ENCODE measurements at places on chromosomes 5 and 9. TPM values are rescaled to one million over a fixed set of nuclear protein-coding genes. Genes with fewer than 3 reads are reported as not detected.

GRCh38 chr5:135046661-135047346 is 12.8 kb upstream of the PITX1 start:
- no peak overlapping the region for H3K27ac ChIP-seq
- peaks cover 3% of the 10 kb centered on the region for H3K27me3 ChIP-seq
- H3K4me3 ChIP-seq: no peak overlapping the region
- no peak for DNase-seq
- H3K4me1 ChIP-seq: no peaks in the 10 kb centered on the region

Gene LRRC19
- 102 TPM for total RNA-seq

Gene NNT
- total RNA-seq: 55.4 TPM

- no peaks in the 10 kb centered on the region for H3K4me1 ChIP-seq
- H3K27me3 ChIP-seq: no peaks in the 10 kb centered on the region
- H3K36me3 ChIP-seq: no peaks in the 10 kb centered on the region
- H3K4me3 ChIP-seq: no peak overlapping the region
- DNase-seq: no peak
These were observed 100.4 kb upstream of the CLINT1 start for GRCh38 chr5:157959370-157959769.

DNA sequence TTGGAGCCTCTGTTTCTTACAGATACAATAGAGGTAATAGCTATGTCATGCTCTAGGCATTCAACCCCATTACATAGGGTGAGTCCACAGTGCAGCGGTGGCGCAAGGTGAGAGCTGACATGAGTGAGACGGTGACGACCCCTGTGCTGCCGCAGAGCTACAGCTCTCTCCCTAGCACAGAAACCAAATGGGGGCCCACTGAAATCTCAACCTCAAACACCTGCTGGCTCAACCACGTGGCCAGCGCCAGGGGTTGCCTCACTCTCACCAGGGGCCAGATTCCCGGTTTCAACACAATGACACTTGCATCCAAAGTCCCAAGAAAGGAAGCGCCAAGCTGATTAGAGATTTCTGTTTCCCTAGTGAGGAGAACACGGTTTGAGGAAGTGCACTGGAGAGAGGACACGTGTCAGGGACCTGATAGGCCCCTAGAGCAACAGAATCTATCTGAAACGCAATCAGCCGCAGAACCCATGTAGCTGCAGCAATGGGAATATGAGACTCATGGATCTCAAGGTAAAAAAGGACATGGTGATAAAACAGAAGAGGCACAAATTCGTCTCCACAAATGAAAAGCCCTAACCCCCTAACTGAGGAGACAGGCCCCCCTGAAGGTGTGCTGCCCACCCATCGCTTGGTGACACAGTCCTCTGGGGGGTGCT is 114.3 kb downstream of the CRB2 start:
- peaks cover 6% of the 10 kb centered on the region for H3K4me1 ChIP-seq
- H3K36me3 ChIP-seq: no peaks in the 10 kb centered on the region
- no peaks in the 10 kb centered on the region for H3K27me3 ChIP-seq
- no peak overlapping the region for H3K27ac ChIP-seq
- no peak overlapping the region for H3K4me3 ChIP-seq

Gene PCDHB13
- total RNA-seq: 0.83 TPM

Gene INSYN2B
- not detected for total RNA-seq

GRCh38 chr5:159091065-159091464 is 8.7 kb downstream of the EBF1 start:
- H3K4me3 ChIP-seq: no peak overlapping the region
- H3K27ac ChIP-seq: no peak overlapping the region
- no peaks in the 10 kb centered on the region for H3K27me3 ChIP-seq
- no peaks in the 10 kb centered on the region for H3K36me3 ChIP-seq
- no peak for DNase-seq
- H3K4me1 ChIP-seq: no peaks in the 10 kb centered on the region

Gene WNT8A
- not detected for total RNA-seq

DNA sequence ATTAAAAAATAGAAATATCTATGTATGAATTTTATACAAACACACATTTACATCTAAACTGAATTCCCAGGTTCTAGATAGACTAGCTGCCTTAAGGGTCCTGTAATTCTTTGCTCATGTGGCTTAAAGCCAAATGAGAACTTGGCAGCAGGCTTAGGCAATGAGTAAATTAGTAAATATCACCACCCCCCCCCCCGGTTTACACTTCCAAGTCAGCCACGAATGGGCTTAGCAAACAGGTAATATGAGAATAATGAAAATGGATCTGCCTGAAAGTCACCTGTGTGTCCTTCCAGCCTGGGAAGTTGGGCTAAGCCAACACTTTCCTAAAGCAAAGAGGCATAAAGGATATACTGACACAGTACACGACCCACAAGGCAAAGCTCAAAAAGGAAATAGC is 108.6 kb downstream of the KLHL3 start:
- H3K27ac ChIP-seq: no peak overlapping the region
- DNase-seq: no peak
- H3K27me3 ChIP-seq: no peaks in the 10 kb centered on the region
- no peak overlapping the region for H3K4me3 ChIP-seq

DNA sequence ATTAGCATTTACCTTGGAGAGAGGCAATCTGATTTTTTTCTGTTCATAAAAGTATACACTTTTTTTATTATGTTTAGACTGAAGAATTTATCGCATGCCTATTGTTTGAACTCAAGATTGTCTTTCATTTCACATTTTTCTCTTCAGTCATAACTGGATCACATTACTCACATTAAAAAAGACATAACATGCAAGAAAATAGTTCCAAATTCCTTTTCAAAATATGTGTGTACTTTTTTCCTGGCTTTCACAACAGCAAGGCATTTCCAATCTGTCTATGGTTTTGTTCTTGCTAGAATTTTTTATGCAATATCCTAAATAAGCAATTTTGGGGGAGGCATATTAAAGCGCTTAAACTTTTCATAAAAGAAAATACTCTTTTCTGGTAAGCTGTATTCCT is 21.2 kb downstream of the FTMT start:
- no peaks in the 10 kb centered on the region for H3K4me1 ChIP-seq
- H3K27me3 ChIP-seq: no peaks in the 10 kb centered on the region
- H3K36me3 ChIP-seq: no peaks in the 10 kb centered on the region
- no peak overlapping the region for H3K27ac ChIP-seq

DNA sequence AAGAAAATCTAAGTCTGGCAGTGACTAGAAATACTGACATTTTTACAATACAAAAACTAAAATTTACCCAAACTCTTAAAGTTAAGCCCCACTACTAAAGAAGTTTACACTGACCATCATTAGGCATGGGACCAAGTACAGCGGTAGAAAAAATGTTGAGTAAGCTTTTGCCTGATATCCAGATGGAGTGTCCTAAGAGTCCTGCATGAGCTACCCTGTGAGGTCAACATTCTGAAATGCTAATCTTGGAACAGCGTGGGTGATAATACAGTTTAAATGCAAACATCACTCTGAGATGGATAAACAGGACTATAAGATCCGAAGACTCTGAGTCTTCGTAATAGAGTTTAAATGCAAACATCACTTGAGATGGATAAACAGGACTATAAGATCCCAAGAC is 189.7 kb downstream of the DCP2 start:
- no peaks in the 10 kb centered on the region for H3K36me3 ChIP-seq
- H3K27ac ChIP-seq: no peak overlapping the region
- no peak for DNase-seq
- no peaks in the 10 kb centered on the region for H3K27me3 ChIP-seq
- H3K4me1 ChIP-seq: no peaks in the 10 kb centered on the region

- H3K27me3 ChIP-seq: no peaks in the 10 kb centered on the region
- no peaks in the 10 kb centered on the region for H3K4me1 ChIP-seq
- H3K36me3 ChIP-seq: no peaks in the 10 kb centered on the region
These were observed 19.8 kb upstream of the PIP5K1B start for GRCh38 chr9:68685213-68685612.

Gene PCDHGA12
- total RNA-seq: 1.4 TPM

DNA sequence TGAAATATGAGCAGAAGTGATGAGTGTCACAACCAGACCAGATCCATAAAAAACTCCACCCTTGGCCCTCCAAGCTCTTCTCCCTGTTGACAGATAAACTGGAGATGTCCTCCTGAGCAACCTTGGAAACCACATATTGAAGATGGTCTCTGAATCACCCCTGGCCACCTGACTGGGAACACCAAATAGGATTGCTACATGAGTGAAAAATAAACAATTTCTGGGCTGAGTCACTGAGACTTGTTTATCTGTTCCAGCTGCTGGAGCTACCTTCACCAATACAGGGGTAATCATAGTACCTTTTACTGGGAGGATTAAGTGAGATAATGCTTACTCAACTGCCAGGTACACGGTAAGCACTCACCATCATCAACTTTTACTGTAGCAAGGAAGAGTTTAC is 53.3 kb downstream of the PCA3 start:
- H3K4me1 ChIP-seq: no peaks in the 10 kb centered on the region
- H3K27ac ChIP-seq: no peak overlapping the region
- no peak for DNase-seq
- H3K4me3 ChIP-seq: no peak overlapping the region
- H3K36me3 ChIP-seq: no peaks in the 10 kb centered on the region
- H3K27me3 ChIP-seq: no peaks in the 10 kb centered on the region

Gene MEIKIN
- total RNA-seq: not detected

DNA sequence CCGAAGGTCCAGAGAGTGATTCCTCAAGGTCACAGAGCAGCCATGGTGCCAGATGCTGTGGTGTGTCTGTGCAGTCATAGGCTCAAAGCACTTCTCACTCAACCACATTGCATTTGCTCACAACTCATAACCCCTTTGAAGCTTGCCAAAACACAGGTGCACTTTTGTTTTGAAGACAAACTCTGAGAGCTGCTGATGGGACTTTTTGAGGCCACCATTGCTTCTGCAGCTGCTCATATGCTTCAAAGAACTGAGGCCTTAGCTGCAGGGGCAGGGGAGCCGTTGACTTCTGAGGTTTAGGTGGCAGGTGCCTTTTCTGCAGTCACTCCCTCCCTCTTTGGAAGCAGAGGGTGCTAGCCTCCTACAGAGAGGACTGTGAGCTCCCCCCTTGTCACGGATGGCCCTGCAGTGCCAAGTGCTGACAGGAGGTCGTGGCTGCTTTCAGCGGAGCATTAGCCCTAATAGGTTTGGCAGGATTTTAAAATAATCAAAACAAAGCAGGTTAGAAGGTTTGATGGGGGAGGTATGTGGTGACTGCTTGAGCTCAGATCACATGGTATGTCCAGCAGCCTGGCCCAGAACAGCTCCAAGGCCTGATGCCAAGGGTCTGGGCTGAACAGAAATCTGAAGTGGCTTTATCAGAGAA is 232.1 kb downstream of the MAN2A1 start:
- DNase-seq: peak; percentile 52
- no peaks in the 10 kb centered on the region for H3K4me1 ChIP-seq
- H3K4me3 ChIP-seq: no peak overlapping the region

DNA sequence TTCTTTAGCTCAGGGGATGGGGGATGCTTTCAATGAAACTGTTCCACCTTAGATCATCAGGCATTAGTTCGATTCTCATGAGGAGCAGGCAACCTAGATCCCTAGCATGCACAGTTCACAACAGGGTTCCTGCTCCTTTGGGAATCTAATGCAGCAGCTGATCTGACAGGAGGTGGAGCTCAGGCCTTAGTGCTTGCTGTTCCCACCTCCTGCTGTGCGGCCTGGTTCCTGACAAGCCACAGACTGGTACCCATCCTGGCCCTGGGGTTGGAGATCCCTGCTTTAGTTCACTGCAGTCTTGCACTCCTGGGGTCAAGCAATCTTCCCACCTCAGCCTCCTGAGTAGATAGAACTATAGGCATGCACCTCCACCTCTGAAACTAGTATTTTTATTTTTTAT is 1369.8 kb upstream of the NUDT12 start:
- no peak overlapping the region for H3K27ac ChIP-seq
- H3K27me3 ChIP-seq: no peaks in the 10 kb centered on the region
- H3K36me3 ChIP-seq: no peaks in the 10 kb centered on the region
- no peak for DNase-seq
- H3K4me3 ChIP-seq: no peak overlapping the region

Gene RASEF
- 73.6 TPM for total RNA-seq

- DNase-seq: peak; percentile 63
- no peak overlapping the region for H3K4me3 ChIP-seq
- H3K27me3 ChIP-seq: no peaks in the 10 kb centered on the region
- no peaks in the 10 kb centered on the region for H3K36me3 ChIP-seq
These were observed 75.6 kb downstream of the RALGPS1 start for GRCh38 chr9:126989847-126990842.

- no peak overlapping the region for H3K27ac ChIP-seq
- no peak for DNase-seq
- H3K27me3 ChIP-seq: no peaks in the 10 kb centered on the region
- no peak overlapping the region for H3K4me3 ChIP-seq
- H3K36me3 ChIP-seq: no peaks in the 10 kb centered on the region
These were observed 52.7 kb downstream of the PRR16 start for GRCh38 chr5:120516805-120517204.

DNA sequence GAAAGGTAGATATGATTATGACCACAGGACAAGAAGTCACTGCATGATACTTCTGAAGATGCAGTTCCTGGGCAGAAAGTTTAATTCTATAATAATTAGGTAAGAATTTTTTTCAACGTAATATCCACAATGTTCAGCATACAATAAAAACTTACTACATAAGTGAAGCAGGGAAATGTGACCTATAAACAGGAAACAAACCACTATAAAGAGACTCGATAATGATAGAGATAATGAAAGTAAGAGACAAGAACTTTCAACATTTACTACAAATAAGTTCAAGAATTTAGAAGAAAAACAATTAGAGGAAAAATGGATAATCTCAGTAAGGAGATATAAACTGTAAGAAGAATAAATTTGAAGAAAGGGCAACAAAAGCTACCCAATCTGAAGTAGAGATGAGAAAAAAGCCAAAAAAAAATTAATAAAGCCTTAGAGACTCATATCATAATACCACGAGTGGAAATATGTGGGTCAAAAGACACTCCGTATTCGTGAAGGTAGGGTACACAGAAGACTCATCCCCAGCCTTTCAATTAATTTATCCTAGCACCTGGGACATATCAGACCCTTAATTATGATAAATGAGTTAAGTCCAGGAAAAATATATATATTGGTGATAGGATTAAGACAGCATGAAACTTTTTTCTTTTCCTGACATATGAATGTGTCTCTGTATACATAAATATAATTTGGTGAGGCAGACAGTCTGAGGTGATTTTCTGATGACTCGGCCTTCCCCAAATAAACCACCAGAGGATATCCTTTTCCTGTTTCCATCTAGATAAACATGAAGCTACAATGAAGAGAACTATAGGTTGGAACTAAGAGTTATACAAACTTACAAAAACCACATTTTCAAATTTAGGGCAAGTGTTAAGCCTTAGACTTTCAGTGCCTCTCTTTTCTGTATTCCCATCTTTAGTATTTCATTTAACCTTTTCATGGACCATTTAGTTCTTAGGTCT is 120.4 kb downstream of the RAPGEF6 start:
- H3K27ac ChIP-seq: peak overlapping the region; percentile 17
- no peak for DNase-seq

DNA sequence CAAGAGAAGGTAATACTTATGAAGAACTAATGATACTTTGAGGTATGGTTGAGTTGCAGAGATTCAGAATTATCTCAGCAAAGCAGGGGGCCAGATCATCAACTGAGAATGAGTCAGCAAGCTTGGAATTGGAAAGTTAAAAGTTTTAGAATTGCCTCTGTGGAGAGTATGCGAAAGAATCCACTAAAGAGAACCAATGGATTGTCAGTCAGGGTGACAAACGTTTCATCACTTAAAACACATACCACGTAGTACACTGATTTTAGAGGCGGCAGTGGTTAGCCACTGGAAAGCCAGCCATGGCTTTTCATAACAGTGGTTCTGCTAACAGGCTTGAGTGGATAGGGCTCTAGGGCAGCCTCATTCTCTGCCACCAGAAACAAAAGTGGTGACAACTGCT is 30.7 kb downstream of the AOPEP start:
- DNase-seq: no peak
- H3K4me3 ChIP-seq: no peak overlapping the region
- H3K4me1 ChIP-seq: no peaks in the 10 kb centered on the region
- H3K36me3 ChIP-seq: no peaks in the 10 kb centered on the region
